Mesenchymal stem cell (in vitro differentiated cells and primary cell): ENCODE measurements at places on chromosomes 1 and 21.

DNA sequence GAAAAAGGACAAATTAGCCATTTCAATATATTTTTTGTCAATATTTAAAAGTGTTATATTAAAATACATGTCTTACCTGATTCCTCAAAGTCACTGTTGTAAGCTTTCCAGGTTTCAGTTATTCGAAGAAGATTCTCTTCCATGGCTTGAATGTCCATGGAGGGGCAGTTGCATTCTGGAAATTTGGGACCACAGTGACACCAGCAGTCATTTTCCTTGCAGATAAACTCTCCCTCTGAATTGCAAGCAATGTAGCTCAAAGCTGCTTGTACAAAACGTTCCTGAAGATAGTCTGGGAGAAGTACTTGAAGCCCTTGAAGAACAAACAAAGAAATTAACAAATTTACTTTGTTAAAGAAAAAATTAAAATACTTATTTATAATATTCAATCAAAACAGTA is 251.7 kb downstream of the BRINP3 start:
- DNase-seq = no peak

- no peak for DNase-seq
Observed at GRCh38 chr21:33293811-33294216, 27.6 kb downstream of the IL10RB start.

DNA sequence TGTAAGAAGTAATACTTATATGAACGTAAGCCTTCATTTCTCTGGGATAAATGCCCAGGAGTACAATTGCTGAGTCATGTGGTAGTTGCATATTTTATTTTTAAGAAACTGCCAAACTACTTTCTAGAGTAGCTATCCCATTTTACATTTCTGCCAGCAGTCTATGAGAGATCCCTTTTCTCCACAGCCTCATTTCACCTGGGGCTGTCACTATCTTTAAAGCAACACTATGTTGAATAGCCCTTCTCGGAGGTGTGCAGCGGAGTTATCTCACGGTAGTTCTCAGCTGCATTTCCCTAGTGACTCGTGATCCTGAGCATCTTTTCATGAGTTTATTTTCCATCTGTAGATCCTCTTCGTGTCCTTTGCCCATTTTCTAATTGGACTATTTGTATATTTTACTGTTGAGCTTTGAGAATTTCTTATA is 93.4 kb downstream of the ADARB1 start:
- DNase-seq = no peak

- peak; percentile 35 for DNase-seq
Observed at GRCh38 chr1:52792036-52792435, 50.5 kb upstream of the ZYG11A start.
